ENCODE measurements at places on chromosomes 1 and 21.

DNA sequence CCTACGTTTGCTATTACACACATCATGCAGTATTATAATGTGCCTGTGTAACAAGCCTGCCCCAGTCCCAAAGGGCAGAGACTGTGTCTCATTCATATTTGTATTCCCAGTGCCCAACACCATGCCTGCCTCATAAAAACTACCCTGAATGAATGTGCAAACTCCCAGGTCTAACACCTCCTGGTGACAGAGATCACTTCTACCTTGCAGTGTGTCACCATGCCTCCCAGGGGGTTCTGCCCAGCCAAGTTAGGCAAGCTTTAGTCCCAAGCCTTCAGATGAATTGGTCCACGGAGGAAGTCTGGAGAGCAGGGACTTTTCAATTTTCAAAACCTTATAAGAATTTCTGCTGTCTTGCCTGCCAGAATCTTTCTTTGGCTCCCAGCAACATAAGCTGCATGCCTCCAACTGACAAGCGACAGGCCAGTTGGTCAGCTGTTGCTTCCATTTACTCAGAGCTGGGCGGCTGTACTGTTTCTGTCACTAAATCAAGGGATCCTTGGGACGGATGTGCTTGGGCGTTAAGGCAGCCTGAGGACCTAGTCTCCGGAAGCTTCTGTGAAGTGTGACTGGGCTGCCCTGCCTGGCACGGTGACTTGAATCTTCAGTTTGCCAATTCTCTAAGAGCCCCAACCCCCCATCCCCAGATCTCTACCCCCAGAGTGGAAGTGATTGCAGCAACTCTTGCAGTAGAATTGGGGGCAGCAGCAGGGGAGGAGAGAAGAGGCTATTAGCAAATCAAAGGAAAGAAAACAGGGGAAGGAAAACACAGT, 1.2 kb downstream of the RXRG start:
- no peak for DNase-seq

GRCh38 chr21:38467374-38467773, 30.9 kb downstream of the ERG start:
- DNase-seq: no peak

- no peak for DNase-seq
Observed at GRCh38 chr1:153251988-153252387, 7.5 kb upstream of the LORICRIN start.

- no peak for DNase-seq
Observed at GRCh38 chr1:68103884-68104554, 53.6 kb upstream of the DIRAS3 start.

DNA sequence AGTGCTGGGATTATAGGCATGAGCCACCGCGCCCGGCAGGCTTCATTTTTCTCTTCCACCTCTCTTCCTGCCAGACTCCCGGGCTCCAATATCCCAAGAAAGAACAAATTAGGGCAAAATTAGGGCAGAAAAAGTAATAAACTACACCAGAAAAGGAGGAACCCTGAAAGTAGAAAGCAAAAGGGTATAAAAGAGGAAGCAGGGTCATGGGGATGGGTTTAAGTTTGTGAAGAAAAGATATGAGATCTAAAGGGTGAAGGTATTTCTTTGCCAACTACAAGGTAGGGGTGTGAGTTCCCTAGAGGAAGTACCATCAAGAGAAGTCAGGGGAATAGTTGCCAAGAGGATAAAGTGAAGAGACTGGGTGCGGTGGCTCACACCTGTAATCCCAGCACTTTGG, 9.9 kb downstream of the PTPN22 start:
- DNase-seq: no peak

DNA sequence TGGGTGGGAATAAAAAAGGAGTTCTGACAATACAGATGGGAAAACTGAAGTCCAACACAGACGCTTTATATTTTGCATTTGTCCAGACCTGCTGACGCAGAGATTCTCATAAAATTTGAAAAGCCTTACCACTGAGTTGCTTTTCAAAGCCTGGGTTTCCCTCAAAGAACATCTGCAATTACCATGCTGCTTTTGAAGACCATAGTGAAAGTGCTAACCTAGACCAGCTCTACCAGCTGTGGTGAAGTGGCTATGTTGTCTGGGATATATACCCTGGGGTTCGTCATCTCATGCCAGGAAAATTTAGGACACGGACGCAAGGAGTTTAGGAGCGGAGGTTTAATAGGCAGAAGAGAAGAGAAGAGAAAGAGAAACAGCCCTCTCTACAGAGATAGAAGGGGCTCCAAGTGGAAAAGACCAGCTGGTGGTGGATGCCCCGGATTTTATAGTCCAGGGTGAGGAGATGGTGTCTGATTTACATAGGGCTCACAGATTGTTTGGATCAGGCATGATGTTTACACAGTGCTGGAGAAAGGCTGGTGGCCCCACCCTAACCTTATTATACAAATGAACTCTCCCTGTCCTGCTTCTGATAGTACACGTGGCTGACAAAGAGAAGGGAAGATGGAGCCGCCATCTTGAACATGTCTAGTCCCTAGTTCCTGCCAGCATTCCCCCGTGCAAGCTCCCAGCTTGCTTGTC, 73.8 kb downstream of the AK4 start:
- DNase-seq: no peak

- no peak for DNase-seq
Observed at GRCh38 chr1:227062306-227062705, 122.2 kb downstream of the COQ8A start.

- no peak for DNase-seq
Observed at GRCh38 chr1:211331011-211331709, 4.5 kb downstream of the TRAF5 start.

- DNase-seq: no peak
Observed at GRCh38 chr1:181846001-181846645, 215.4 kb downstream of the ZNF648 start.
